T47D (cell line): ENCODE measurements at places on chromosomes 4 and X.
A peak's percentile ranks its signal among the peaks of the same experiment; 100 is the strongest.

- no peak for DNase-seq
These were observed 66.6 kb downstream of the TRMT44 start for GRCh38 chr4:8507196-8507570.

DNA sequence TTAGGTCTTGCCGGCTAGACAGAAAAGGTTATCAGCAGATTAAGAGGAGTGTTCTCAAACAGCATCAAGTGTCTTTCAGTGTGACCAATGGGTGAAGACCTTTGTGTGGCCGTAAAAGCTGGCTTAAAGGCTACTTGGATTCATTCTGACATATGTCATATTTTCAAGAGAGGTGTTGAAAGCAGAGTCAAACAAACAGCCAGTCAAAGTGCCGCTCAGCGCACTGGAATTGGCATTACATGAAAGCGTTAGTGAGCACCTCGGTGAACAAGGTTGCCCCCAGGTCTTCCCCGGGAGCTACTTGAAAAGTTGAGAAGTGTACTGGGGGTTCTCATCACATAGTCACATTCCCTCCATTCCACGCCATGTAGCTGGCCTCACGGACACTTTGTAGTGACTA, 148.9 kb downstream of the SOX3 start:
- no peak for DNase-seq

GRCh38 chrX:63919081-63919480, 134.1 kb upstream of the ARHGEF9 start:
- no peak for DNase-seq

DNA sequence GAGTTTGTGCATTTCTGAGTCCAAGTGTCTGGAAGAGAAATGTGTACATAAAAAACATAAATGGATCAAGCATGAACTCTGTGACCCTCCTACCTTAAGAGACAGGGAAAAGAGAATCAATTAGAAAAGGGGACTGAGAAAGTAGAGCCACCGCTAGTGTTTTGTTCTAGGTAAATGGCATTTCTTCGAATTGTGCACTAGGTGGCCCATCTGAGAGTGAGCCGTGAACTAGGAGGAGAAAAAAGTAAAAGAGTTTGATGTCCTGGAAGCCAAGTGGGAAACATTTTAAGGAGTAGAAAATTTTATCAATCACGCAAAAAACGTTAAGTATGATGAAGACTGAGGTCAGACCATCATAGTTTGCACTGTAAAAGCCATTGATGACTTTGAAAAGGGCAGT, 55.1 kb downstream of the NAF1 start:
- peak; percentile 51 for DNase-seq

DNA sequence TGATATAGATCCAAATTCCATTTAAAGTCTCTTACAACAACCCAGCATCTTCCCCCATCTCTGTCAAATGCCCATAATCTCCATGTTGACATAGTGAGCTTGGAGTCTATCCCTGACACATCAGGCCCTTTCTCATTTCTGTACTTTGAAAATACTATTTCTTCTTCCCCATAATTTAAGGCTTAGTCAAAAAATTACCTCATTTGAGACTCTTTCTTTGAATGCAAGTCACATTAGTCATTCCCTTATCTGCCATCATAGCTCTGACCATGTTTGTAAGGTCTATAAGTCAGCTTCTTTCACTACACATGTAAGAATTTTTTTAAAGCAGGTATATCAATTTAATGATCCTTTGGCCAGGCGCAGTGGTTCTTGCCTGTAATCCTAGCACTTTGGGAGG, 99.9 kb downstream of the DDX60 start:
- DNase-seq = no peak
